Anterior cingulate cortex (tissue), 58 donors: ENCODE measurements at places on chromosomes 4 and X.
A peak's percentile ranks its signal among the peaks of the same experiment; 100 is the strongest.

DNA sequence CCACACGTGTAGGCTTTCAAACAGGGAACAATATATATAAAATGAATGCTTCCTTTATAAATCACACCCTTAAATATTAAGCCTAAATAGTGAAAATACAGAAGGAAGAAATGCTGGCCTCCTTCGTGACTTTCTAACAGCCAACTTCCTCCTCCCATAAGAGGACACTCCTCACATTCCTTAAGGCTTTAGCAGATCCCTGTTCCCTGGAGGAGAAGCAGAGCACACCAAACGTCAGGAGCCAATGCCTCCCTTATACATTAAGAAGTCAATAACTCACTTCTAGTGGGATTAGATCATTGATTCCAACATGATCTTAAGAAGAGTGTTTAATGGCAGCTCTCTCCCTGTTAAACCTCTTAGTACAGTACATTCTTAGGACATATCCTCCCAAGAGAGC is 108.4 kb upstream of the FAM241A start:
- DNase-seq = no peak

- peak; percentile 33 for DNase-seq
Measured at GRCh38 chrX:13816643-13817627, at the start of gene GPM6B. Gene GPM6B (minus strand): TSS chrX:13817093. CDS start chrX:13816904, 189 bp downstream.

- DNase-seq = no peak
Measured at GRCh38 chr4:20074450-20074849, 177.3 kb upstream of the SLIT2 start.

DNA sequence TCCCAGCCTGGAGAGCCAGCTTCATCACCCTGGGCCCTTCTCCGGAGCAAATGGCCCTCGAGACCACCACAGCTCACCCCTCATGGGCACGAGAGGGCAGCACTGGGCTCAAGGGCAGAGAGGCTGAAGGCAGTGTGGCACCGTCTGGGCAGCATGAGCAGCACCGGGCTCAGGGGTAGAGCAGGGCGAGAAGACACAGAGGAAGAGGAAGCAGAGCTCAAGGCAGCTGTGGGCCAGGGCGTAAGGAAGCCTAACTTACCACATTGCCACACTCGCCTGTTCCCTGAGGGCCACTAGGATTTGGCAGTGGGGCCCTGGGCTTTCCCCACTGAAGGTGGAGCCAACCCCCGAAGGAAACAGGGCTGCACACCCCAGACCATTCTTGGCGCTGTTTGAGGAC is 15.5 kb downstream of the ZNF185 start:
- no peak for DNase-seq

- DNase-seq = no peak
Measured at GRCh38 chr4:70008771-70009170, 13.0 kb downstream of the STATH start.

DNA sequence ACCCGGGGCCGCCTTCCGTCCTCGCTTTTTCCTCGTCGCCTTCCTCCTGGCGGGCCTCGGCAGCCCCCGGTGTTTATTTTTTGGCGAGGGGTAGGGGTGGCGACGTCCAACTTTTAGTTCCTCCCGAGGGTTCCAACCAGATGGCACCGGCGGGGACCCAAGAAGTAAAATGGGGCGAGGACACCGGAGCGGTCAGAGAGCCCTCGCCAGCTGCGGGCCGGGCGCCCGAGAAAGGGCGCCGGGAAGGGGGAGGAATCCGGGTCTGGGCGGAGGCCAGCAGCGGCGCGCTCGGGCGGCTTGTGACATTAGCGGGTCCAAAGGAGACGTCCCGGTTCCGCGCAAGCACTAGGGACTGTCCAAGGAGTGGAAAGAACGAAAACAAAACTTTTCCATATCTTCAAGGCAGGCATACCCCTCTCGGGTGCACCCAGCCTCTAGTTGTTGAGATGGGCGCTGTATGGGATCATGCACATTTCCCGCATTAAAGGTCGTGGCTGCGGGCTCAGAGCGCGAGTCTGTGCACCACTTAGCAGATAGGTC is 691 bp upstream of the USP46 start:
- peak; percentile 38 for DNase-seq
